WTC11 (cell line): ENCODE measurements at places on chromosomes 12 and 14. TPM values are rescaled to one million over a fixed set of nuclear protein-coding genes. Genes with fewer than 3 reads are reported as not detected.

DNA sequence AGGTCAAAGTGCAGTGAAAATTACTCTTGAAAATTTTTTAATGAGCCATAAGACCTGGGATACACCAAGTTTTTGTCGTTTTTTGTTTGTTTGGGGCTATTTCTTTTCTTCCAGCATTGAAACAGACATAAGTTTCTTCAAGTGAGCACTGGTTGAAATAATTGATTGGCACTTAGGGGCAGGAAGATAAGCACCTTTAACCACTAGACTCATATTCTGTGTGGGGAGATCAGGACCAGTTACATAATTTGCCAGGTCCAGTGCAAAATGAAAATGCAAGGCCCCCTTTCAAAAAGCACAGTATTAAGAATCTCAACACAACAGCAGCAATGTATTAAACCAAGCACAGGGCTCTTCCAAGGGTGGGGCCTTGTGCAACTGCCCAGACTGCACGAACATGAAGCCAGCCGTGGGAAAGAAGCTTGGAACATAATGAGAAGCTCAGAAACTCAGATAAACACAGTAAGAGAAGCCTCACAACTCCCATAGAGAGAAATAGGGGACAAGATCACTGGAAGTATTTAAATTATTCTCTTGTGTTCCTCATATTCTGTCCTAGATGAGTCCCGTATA is 3.2 kb upstream of the TCP11L2 start:
- H3K27me3 ChIP-seq, result no peaks in the 10 kb centered on the region
- H3K36me3 ChIP-seq, result no peaks in the 10 kb centered on the region
- H3K4me1 ChIP-seq, result peaks cover 27% of the 10 kb centered on the region

Gene TMPRSS12
- not detected in 3 replicates for total RNA-seq

- no peak overlapping the region for H3K4me3 ChIP-seq
- no peaks in the 10 kb centered on the region for H3K36me3 ChIP-seq
- H3K4me1 ChIP-seq, result peaks cover 9% of the 10 kb centered on the region; the same call in 1 of the 2 replicates
- H3K27me3 ChIP-seq, result no peaks in the 10 kb centered on the region; the same call in 1 of the 2 replicates
These were observed 26.7 kb downstream of the NTN4 start for GRCh38 chr12:95763809-95764253.

DNA sequence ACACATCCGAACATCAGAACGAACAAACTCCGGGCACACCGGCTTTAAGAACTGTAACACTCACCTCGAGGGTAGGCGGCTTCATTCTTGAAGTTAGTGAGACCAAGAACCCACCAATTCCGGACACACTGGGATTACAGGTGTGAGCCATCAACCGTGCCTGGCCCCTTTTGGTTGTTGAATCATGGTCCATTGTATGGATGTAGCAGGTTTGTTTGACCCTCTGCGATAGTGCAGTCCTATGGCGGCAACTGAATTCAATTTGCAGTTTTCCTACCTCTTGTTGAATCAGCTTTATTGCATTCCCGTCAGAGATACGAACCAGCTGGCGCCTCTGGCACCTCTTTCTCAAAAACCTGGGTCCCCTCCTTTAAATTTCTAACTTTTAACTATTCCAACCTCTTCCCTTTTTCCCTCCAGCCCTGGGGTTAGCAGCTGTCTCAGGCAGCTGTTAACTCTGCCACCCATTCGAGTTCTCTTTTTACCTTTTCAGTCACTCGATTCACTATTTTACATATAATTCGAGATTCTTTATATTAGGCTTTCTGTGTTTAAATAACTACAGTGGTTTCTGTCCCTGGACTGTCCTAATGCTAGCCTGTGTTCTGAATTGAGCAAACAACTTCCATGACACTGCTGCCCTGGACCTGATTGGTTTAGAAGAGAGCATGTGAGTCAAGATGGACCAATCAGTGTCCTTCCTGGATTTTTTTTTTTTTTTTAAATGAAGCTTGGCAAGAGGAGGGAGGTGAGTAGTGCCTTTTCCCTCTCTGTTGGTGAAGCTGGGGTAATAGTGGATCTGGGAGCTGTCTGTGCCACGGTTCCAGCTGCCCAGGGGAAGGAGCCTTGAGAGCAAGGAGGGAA is 261.5 kb downstream of the PCNX1 start:
- H3K4me3 ChIP-seq, result no peak overlapping the region
- H3K27me3 ChIP-seq, result no peaks in the 10 kb centered on the region; the same call in 1 of the 2 replicates
- peaks cover 3% of the 10 kb centered on the region for H3K4me1 ChIP-seq
- no peaks in the 10 kb centered on the region for H3K36me3 ChIP-seq
- no peak overlapping the region for H3K27ac ChIP-seq

DNA sequence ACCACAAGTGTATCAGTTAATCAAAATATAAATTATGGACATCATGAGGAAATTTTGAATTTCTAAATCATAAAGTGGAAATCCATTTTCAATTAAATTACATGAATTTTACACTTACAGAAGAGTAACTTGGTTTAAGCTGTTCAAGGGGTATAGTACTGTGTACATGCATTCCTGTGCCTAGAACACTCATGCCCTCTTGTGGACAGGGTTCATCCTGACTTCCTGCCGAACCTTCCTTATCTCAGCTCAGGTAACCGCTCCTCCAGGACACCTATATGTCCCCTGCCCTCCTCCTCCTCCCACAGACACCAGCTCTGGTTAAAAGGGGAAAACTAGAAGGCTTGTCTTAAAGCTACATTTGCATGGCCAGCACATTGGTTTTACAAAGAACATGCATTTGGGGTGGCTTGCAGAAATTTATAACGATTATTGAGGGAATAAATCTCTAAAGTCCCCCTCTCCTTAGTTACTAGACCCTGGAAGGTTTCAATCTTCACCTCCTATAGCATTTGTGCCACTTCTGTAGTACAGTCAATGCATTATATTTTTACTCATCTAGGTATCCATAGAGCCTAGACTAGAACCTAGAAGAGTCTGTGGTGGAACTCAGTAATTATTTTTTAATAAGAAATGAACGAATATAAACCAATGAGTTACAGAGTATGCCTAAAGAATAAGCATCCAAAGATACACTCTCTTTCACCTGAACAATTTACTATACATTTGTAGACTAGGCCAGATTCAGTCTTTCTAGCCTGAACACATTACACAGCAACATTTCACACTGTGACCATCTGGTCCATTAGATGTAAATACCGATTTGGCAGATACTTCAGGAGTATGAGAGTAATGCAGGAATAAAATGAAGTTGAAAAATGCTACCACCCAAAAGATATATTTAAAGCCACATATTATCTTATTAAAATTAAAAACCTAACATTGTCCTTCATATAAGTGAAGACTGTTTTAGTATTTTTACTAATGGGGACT is 345.6 kb downstream of the PAWR start:
- peaks cover 2% of the 10 kb centered on the region; the same call in 1 of the 2 replicates for H3K36me3 ChIP-seq
- no peak overlapping the region for H3K4me3 ChIP-seq
- H3K27me3 ChIP-seq, result no peaks in the 10 kb centered on the region
- no peak overlapping the region for H3K27ac ChIP-seq

DNA sequence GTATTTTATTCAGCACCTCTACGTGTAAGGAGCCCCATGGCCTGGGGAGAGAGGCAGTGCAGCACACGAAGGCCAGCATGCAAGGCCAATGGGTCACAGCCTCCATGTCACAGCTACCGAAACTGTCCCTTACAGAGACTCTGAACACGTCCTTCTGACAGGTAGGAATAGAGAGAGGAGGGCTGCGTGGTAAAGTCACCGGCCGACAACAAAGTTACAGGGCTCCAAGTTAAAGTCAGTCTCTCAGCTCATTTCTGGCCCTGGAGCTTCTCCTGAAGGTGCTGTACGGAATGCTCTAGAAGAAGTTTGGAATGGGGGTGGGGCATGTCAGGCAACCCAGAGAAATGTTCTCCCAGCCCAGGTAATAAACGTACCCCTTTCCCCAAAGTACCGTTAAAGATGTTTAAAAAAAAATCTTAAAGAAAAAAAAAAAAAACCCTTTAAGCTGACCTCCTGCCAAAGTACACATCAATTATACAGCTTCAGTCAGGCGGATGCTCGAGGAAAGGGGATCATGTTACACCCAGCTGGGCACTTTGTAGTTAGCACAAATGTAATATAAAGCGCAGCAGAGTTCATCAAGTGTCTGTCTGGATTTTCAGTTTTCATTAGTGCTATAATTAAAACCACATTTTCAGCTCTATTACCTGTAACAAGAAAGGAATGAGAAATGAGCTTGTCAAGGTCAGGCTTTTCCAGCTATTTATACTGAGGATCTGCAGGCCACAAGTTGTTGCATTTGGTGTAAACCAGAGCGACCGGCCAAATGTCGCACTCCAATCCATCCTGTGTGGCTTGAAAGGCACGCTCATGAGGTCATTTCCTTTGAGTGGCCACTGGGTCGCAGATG is 53.3 kb upstream of the CDKN3 start:
- peaks cover 56% of the 10 kb centered on the region for H3K4me1 ChIP-seq
- no peak overlapping the region for H3K27ac ChIP-seq
- no peak overlapping the region for H3K4me3 ChIP-seq

Gene GPR84
- 0.13 TPM in 1 of 3 replicates, not detected in the others for total RNA-seq

GRCh38 chr14:24806061-24806678 is 172.2 kb upstream of the GZMB start:
- no peak overlapping the region for H3K27ac ChIP-seq
- peaks cover 7% of the 10 kb centered on the region for H3K4me1 ChIP-seq
- H3K4me3 ChIP-seq, result no peak overlapping the region
- H3K36me3 ChIP-seq, result no peaks in the 10 kb centered on the region

DNA sequence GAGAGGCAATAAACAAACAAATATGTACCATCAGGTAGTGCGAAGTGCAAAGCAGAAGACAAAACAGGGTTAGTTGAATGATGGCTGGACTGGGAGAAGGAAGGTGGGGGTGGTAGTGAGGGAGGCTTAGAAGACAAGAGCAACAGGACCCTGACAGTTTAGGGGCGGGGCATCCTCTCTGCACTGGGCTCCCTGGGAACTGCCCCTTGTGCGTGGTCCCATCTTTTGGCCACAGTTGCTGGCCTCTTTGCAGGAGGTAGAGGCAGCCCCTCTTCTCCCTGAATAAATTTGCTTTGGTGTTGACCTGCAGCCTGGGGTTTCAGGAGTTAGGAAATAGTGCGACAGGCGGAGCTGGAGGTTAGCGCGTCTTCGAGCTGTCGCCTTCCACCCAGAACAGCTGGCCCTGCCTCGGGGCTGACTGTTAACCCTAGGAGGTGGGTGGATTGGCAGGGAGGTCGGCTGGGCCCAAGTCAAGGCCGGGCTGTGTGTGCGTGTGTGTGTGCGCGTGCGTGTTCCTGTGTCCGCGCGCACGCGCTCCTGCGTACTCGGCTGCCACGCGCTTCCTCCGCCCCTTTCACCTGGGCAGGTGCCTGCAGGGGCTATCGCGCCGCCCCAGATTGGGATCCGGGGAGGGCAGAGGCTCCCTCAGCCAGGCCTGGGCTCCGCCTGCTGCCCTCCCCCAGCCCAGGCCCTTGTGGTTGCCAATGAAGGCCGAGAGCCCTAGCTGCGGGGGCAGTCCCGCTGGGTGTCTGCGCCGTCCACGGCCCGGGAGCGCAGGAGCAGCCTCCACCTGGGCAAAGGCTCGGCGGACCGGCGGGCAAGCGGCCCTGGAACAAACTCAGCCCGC is 180.8 kb downstream of the ADCK1 start:
- H3K4me1 ChIP-seq, result peaks cover 25% of the 10 kb centered on the region
- no peak overlapping the region for H3K27ac ChIP-seq
- DNase-seq, result peak; percentile 64
- H3K4me3 ChIP-seq, result peak overlapping the region; percentile 74
- no peaks in the 10 kb centered on the region for H3K36me3 ChIP-seq
- H3K27me3 ChIP-seq, result peaks cover 17% of the 10 kb centered on the region

GRCh38 chr12:66119870-66120241 is 10.7 kb downstream of the LLPH start:
- no peak for DNase-seq
- H3K27ac ChIP-seq, result no peak overlapping the region
- H3K36me3 ChIP-seq, result peaks cover 28% of the 10 kb centered on the region
- H3K4me3 ChIP-seq, result no peak overlapping the region
- no peaks in the 10 kb centered on the region for H3K27me3 ChIP-seq
- peaks cover 7% of the 10 kb centered on the region for H3K4me1 ChIP-seq

GRCh38 chr14:100250732-100251465 is 12.0 kb downstream of the YY1 start:
- no peaks in the 10 kb centered on the region for H3K27me3 ChIP-seq
- H3K4me3 ChIP-seq, result no peak overlapping the region
- H3K27ac ChIP-seq, result peak overlapping the region; percentile 32; the same call in 1 of the 2 replicates
- H3K36me3 ChIP-seq, result peaks cover 8% of the 10 kb centered on the region
- DNase-seq, result no peak
- peaks cover 43% of the 10 kb centered on the region for H3K4me1 ChIP-seq

DNA sequence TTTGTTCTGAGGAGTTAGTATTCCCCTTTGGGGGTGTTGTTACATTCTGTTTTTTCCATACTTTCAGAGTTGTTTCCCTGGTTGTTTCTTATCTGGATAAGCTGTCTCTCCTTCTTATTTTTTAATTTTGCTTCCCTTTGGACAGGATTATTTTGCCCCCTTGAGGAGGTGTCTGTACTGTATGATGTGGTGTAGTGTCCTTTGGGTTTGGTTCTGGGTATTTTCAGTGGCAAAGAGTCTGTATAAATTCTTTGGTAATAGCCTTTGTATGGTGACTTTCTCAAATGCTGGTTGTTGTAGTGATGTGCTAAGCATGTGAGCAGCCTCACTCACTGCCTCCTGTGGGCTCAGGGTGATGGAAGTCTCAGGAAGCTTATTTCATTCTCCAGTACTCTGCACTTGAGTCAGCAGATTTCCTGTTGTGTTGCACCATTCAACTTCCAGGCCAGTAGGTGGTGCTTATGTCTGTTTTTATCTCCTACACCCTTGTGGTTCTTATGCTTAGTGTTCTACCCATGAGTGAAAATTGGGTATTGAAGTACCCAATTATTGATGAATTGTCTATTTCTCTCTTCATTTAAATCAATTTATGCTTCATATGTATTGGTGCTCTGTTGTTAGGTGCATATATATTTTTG is 103.3 kb upstream of the PMCH start:
- H3K27me3 ChIP-seq, result no peaks in the 10 kb centered on the region
- H3K27ac ChIP-seq, result no peak overlapping the region
- no peak overlapping the region for H3K4me3 ChIP-seq
- H3K36me3 ChIP-seq, result peaks cover 3% of the 10 kb centered on the region; the same call in 1 of the 2 replicates

GRCh38 chr14:21071225-21072030 is 1.3 kb downstream of the ARHGEF40 start:
- H3K27me3 ChIP-seq, result peaks cover 4% of the 10 kb centered on the region; the same call in 1 of the 2 replicates
- H3K4me1 ChIP-seq, result peaks cover 33% of the 10 kb centered on the region
- DNase-seq, result peak; percentile 88
- peak overlapping the region; percentile 89 for H3K4me3 ChIP-seq

DNA sequence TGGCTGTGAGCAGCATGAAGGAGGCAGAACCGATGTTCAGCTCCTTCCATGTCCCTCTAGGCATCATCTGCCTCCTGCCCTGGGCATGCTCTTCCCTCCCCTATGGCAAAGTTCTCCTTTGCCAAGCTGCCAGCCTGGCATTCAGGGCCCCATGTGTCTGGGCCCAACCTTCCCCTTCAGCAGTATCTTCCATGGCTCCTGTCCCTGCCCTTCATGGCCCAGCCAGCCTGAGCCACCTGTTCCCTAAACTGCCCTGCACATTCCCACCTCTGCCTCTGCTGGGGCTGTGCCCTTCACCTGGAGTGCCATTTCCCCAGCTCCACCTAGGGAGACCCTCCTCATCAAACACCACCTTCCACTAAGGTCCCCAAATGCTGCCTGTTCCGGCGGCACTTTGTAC is 74.0 kb upstream of the TCL1A start:
- H3K27me3 ChIP-seq, result peaks cover 17% of the 10 kb centered on the region
- no peaks in the 10 kb centered on the region for H3K36me3 ChIP-seq
- H3K4me3 ChIP-seq, result no peak overlapping the region
- no peak overlapping the region for H3K27ac ChIP-seq
- H3K4me1 ChIP-seq, result peaks cover 9% of the 10 kb centered on the region
